ENCODE measurements at places on chromosomes 6 and 20.
A peak's percentile ranks its signal among the peaks of the same experiment; 100 is the strongest.

- no peak for DNase-seq
Measured at GRCh38 chr6:56764081-56764566, 121.4 kb upstream of the DST start.

GRCh38 chr20:16922834-16923233 is 174.7 kb downstream of the OTOR start:
- DNase-seq: no peak

DNA sequence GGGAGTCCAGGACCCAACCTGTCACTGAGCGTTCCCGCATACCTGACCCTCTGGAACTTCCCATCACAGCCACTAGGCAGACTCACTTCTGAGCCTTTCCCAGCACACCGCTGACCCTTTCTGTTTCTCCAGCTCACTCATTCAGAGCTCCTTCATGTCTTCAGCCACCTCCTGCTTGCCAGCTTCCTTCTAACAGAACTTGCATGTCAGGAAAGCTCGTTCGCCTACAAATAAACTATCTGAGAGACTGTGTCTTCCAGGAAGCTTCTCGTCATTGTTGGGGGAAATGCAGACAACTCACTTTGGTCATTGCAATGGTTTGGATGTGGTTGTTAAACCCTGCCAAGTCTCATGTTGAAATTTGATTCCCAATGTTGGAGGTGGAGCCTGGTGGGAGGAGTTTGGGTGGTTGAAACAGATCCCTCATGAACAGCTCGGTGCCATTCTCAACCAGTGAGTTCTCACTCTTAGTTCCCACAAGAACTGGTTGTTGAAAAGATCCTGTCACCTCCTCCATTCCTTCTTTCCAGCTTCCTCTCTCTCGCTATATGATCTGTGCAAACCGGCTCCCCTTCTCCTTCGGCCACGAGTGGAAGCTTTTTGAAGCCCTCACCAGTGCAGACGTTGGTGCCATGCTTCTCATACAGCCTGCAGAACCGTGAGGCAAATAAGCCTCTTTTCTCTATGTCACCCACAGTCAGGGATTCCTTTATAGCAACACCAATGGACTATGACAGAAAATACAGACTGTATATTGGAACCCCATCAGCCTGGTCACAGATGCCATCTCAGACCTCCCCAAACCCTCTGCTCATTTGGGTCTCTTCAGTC is 1.4 kb upstream of the MUC21 start:
- DNase-seq: no peak

DNA sequence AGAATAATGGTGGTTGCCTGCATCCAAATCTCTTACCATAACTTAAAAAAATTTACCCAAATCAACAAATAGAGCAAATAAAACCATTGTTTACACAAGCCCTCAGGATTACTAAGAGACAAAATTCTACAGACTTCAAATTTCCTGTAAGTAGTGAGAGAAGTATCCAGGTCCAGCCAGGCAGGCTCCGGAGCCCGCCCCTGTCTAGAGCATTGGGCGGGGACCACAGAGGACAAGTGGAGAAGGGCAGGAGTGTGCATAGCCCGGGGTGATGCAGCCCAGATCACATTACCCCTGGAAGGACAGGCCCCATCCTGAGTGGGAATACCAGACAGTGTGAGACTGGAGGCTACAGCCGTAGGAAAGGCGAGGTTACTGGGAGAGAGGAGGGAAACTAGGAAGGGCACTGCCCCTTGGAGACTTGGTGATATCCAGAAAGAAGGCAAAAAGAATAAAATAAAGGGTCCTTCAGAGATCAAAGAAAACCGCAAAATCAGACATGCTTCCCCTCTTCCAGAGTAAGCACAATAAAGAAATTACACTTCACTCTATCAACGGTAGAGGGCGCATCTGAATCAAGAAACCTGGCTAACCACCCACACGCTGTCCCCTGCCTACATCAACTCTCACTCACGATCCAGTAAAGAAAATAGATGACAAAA is 26.6 kb downstream of the RIN2 start:
- peak; percentile 29 for DNase-seq

DNA sequence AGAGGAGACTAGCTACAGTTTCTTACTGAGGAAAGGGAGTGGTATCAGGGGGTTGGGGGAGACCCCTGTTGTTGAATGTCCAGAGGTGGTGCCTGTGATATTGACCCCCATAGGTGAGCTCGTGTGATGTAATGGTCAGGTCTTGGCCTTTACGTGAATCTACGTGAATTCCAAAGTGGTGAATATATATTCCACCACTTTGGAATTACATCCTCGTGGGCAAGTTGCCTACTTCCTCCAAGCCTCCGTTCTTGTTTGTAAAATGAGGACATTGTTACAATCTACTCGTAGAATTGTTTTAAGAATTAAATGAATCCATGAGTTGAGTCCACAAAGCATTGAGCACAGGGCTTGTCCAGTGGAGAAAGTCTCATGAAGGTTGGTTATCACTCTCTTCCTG is 47.3 kb downstream of the TSHZ2 start:
- DNase-seq: no peak

GRCh38 chr20:316316-317068 is 8.9 kb upstream of the SOX12 start:
- DNase-seq: no peak

GRCh38 chr6:87806099-87806498 is 104.1 kb upstream of the AKIRIN2 start:
- DNase-seq: no peak

- DNase-seq: no peak
Measured at GRCh38 chr6:152034631-152035030, 227.1 kb downstream of the ESR1 start.

DNA sequence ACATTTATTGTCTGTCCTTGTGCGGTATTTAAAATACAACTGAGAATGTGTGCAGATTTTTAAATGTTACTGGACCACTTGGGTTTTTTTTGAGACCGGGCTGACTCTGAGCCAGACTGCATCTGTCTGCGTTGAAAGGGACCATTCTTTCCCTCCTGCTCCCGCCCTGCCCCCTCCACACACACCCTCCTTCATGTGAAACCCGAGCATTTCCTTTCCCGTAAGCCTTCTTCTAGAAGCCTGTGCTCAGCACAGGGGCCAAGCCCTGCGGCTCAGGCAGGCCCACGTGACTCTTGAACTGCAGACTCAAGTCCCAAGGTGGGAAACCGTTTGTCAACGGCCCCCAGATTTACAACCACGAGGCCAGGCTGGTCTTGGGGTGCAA is 82.7 kb upstream of the FOXC1 start:
- peak; percentile 22 for DNase-seq

DNA sequence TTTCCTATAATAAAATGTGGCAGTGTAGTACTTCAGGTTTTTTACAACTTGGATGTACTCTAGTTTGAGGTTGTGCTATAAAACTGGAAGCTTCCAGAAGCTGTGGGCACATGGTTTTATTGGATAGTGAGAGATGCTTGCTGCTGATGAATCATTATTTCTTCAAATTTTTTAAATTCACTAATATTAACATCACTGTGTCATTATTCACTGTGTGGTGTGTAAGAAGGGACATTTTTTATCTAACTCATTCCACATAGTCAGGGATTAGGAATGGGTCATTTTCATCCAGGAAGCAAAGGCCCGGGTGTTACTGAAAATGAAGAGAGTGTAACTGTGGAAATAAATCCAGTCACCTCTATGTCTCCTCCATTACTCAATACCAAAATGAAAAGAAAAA is 421.0 kb downstream of the TENT5A start:
- no peak for DNase-seq

DNA sequence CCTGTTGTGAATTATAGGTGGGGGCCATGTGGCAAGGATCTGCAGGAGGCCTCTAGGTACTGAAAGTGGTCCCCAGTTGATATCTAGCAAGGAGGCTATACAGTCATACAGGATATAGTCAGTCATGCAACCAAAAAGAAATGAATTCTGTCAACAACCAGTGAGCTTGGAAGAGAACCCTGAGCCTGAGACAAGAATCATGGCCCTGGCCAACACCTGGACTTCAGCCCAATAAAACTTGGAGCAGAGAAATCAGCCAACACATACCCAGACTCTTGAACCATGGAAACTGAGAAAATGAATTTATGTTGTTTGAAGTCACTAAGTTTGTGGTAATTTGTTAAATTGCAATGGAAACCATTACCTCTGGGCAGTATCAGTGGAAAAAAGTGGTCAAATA is 370.2 kb downstream of the KIF16B start:
- no peak for DNase-seq

GRCh38 chr6:131258816-131259476 is 123.7 kb downstream of the AKAP7 start:
- no peak for DNase-seq

DNA sequence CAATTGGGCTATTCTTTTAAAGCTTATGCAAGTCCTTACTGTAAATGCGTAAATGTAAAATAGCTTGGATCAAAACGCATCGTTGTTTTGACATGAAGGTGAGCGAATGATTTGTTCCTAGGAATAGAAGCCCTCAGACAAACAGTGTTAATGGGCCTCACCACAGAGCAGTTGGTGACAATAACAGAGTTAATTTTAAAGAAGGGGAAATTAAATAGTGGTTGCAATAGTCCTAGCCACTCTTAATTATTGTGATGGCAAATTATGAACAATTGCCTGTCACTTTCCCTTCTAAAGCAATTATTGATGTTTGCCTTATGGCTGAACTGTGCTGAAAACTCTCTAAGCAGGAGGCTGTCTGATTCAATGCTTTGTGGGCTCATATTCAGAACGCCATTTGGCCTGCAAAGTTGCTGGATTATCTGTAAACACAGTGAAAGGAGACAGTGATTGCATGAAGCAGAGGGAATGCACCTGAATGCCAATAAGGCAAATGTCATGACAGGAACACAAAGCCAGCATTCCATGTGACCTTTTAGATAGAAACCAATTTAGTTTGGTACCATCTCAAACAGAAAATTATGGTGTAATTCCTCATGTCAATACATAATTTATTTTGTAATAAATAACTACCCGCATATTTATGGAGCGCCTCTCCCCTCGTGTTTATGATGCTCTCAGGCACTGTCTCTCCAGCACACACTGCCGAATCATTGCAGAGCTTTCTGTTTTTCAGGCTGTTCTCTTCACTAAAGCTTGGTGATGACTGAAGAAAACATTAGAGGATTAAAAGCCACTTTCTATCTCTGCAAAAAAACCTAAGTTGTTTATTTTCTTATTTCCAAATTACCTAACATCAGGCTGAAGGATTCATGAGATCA is 387.5 kb downstream of the HACE1 start:
- DNase-seq: no peak

DNA sequence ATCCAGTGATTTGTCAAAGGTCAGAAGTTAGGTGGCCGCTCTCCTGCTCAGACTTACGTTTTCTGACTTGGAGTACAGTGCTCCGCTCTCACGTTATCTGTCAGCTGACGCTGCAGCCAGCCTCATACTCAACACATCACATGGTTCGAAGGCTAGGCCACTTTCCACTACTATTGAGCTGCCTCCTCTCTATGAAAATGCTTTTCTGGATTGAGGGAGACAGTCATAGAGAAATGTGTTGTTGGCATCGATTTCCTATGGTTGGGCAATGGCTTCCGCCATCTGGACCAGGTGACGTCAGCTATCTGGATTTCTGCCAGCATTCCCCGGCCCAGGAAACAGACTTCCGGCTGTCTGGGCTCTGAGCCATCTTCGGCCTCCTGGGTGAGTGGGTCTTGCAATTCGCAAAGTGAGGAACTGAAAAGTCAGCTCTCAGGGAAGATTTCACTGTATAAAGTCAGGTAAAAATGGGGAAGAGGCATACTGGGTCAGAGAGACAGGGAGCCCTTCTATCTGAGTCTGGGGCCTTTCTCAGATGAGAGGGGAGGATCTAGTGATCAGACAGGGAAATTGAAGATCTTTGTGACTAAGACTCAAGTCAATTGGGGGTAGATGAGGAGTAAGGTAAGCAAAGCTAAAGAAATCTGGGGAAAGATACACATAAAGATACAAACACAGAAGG is 37.5 kb upstream of the IER3 start:
- peak; percentile 42 for DNase-seq

DNA sequence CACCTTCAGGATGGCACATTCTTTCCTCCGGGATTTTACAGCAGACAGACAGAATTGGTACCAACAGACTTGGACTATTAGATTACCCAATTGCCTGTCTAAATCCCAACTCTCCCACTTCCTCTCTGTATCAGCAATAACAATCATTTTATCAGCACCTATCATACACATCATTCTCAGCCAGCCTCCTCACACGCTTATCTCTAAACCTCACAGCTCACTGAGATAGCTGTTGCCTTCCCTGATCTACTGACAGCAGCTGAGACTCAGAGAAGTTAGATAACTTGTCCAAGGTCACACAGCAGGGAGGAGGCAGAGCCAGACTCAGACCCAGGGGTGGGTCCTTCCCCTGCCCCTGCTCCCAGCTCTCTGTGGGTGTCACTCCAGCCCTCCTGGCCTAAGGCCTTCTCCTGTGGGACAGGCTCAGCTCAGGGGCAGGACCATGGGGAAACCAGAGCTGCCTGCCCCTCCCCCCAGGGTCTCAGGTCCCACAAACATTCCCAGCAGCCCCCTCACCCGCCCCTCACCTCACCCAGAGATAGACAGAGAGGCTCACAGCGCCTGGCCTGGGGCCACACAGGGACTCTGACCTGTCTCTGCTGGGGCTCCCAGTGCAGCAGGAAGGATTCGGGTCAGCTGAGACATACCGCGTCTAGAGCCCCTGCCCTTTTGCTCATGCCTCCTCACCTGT is 92.8 kb downstream of the GRM4 start:
- no peak for DNase-seq

GRCh38 chr6:111781041-111781708 is 92.1 kb downstream of the FYN start:
- no peak for DNase-seq

GRCh38 chr6:137664183-137664582 is 170.0 kb upstream of the OLIG3 start:
- no peak for DNase-seq

DNA sequence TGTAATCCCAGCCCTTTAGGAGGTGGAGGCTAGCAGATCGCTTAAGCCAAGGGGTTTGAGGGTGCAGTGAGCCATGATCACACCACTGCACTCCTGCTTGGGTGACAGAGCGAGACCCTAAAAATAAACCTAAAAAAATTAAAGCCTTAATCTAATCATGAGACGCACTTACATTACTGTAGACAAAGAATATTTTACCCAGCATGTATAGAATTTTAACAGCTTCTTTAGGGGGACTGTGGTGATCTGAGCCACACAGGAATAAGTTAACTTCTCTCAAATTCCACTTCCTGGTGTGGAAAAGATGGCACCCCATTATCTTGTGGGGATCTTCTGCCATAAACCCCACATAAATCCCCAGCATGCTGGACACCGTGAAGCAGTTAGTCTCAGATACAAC is 2.3 kb upstream of the OOEP start:
- no peak for DNase-seq

Data from CD4-positive, alpha-beta T cell treated with Interleukin-4 for 1 hour (primary cell).